ENCODE measurements at places on chromosomes 7 and 10.

GRCh38 chr7:10537764-10538163 is 435.9 kb upstream of the PHF14 start:
- no peak for DNase-seq

DNA sequence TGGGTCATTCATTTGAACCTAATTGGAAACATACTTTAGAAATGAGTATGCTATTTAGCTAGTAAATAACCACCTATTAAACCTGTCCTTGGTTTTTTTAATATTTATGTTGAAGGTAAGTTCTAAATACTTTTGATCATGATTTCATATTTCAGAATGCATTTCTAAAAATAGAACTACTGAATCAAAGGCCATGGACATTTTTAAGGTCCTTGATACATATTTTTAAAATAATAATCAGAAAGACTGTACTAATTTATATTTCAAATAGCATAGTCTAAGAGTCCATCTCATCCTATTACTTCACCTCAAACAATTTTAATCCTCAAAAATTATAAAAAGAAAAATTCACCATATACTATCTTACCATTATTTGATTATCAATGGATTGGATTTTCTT is 102.1 kb upstream of the AKR1E2 start:
- DNase-seq: no peak

DNA sequence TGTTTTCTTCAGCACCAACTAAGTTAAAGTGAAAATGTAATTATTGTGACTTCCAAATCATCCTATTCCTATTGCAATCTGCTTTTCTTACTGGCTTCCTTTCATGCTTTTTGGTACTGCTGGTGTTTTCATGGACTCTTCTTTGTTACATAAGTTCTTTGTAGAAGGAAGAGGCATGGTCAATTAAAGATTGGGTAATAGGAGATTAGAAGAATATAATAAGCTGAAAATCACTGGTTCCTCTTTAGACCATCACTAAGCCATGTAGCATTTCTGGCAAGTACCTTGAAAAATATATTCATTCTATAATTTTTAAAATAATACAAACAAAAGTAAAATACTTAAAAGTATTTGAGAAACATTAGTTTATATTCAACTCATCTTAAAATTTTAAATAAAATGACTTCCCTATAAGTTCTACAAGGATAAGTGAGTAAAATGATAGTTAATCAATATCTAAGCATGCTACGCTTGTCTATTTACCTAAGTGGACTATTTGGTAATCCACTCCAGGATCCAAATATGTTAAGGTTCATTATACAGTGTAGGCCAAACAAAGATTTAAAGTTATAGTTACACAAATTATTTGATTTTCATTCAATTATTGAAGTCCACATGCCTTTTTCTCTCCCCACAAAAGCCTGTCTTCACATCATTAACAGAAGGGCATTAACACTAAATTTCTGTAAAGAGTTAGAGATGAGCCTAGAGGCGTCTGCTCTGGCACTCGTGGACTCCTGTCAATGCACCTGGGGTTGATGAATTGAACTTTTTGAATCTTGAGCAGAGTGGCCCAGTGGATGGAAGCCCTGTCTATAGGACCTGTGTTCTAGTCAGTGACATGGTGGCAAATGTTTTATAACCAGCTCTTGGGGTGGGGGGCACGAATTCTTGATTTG is 408.1 kb downstream of the INHBA start:
- DNase-seq: no peak

DNA sequence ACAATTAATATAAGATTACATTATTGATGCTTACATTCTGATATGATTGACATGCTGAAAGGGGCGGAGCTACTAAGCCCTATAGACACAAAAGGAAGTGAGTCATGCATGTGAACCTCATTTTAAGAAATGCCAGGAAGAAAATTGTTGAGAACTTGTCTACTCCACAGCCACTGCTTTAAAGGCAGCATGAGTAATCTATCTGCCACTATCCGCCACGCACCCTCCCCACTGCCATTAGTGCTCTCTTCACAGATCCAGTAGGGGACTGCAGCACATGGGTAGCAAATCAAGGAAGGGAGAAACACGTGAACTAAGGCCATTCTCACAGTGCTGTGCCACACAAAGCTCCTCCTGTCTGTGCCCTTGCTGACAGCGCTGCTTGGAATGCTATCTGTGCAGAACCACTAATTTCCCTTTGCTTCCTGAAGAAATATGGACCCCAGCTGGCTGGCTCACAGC is 524.8 kb downstream of the GRM8 start:
- DNase-seq: no peak

- no peak for DNase-seq
Measured at GRCh38 chr7:44965937-44966730, 12.7 kb downstream of the MYO1G start.
